ENCODE measurements at places on chromosomes 6 and 20. TPM values are rescaled to one million over a fixed set of nuclear protein-coding genes. Genes with fewer than 3 reads are reported as not detected.

The HLA-DOA gene
- total RNA-seq: not detected

The ADISSP gene
- total RNA-seq: 16.2 TPM

The THEMIS gene
- not detected for total RNA-seq

The PDYN gene
- total RNA-seq: not detected

The KCNS1 gene
- total RNA-seq: not detected

The SUMO4 gene
- total RNA-seq: 1.3 TPM

The TLDC2 gene
- 0.19 TPM for total RNA-seq

The STMND1 gene
- total RNA-seq: not detected

The CD24 gene
- total RNA-seq: 0.26 TPM

The LINC00237 gene
- total RNA-seq: not detected

The BMP5 gene
- total RNA-seq: not detected

The PNLDC1 gene
- not detected for total RNA-seq

The BPIFA2 gene
- not detected for total RNA-seq

The KCNK15 gene
- 0.26 TPM for total RNA-seq

The CCR6 gene
- total RNA-seq: not detected

The VGLL2 gene
- total RNA-seq: not detected

The TSBP1 gene
- not detected for total RNA-seq

The PAX1 gene
- not detected for total RNA-seq

The LYRM4 gene
- total RNA-seq: 21.8 TPM

The GPR6 gene
- total RNA-seq: not detected

The EYA4 gene
- total RNA-seq: 0.12 TPM

The PRPF6 gene
- 82.0 TPM for total RNA-seq

The IL17A gene
- total RNA-seq: not detected

The DDX43 gene
- total RNA-seq: 0.68 TPM

The EBF4 gene
- 0.25 TPM for total RNA-seq

All from aortic smooth muscle cell (primary cell).